Mucosa of descending colon (tissue), 3 donors: ENCODE measurements at places on chromosomes 5 and 9. TPM values are rescaled to one million over a fixed set of nuclear protein-coding genes. Genes with fewer than 3 reads are reported as not detected.

Gene SLC6A18
- total RNA-seq, result not detected

Gene IL4
- not detected for total RNA-seq

Gene ZNF462
- total RNA-seq, result 54.7 TPM

Gene ADAMTS6
- total RNA-seq, result 3.6 TPM

Gene SOWAHA
- total RNA-seq, result 24.3 TPM

Gene CTNND2
- total RNA-seq, result 0.81 TPM

Gene ANKRA2
- total RNA-seq, result 23.8 TPM

Gene SPINK7
- not detected for total RNA-seq

Gene LHX3
- not detected for total RNA-seq

Gene F12
- total RNA-seq, result 7.0 TPM

- no peak for DNase-seq
Measured at GRCh38 chr5:79850316-79850822, 140.7 kb downstream of the MTX3 start.

- DNase-seq, result no peak
Measured at GRCh38 chr9:73006986-73007385, 54.1 kb upstream of the ALDH1A1 start.

- peak; percentile 39 for DNase-seq
Measured at GRCh38 chr9:123686131-123686828, 243.6 kb downstream of the DENND1A start.

DNA sequence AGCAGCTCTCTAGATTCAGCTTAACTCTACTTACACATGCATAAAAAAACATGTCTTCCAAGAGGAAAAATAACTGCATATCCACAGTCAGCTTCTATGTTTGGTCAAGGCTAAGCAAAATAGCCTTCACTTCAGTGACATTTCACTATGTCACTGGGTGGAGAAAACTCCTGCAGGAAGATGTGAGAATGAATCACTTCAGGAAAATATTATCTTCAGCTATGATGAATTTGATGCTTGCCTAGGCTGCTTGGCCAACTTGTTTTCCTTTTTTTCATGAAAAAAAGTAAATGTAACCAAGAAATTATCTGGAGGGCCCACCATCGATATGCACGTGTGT lies 143.0 kb upstream of the ZNF608 start:
- DNase-seq, result no peak

GRCh38 chr9:120408680-120409258 lies 171.2 kb downstream of the CDK5RAP2 start:
- no peak for DNase-seq

DNA sequence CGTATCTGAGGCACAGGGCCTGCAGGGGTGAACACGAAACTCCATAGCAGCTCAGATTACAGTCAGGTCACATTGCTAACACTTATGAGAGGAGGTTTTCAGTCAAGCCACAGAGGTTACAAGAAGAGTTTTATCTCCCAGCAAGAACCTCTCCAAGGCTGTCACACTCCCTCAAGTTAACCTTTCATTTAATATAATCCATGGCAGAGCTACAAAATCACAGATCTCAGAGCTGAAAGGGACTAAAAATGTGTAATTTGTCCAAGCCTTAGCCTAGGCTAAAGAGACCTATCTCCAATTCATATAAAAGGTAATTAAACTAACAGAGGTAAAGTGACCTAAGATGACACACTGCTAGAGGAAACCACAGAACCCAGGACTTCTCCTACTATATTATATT lies 57.2 kb downstream of the MLANA start:
- DNase-seq, result no peak

GRCh38 chr5:22621084-22621483 lies 232.1 kb downstream of the CDH12 start:
- DNase-seq, result no peak

DNA sequence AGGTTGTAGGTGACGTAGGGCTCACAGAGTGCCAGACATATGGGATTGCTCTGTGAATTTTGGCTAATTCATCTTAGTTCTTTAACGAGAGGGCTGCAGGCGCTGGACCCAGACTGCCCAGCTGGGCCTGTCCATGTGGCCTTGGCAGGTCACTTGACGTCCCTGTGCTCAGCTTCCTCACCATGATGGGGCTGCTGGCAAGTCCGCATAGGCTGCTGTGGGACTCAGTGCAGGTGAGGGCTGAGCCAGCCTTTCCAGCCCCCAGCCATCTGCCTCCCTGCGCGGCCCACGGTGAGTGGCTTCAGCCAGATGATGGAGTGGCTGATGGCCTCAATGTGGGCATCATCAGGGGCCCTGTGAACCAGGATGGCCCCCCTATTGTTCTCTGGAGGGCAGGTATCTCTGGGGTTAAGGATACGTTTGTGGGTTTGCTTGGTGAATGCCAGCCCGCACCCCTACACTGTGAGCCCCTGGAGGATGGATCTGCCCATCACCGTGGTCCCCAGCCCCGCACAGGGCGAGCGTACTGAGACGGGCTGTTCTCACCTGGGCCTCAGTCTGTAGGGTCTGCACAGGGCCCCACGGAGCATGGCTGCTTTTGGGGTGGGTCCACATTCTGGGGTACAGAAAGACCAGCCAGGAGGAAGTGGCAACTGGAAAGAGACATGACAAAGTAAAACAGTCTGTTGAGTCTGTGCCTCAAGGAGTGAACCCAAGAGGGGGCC lies 3.7 kb downstream of the CARD19 start:
- DNase-seq, result peak; percentile 54

DNA sequence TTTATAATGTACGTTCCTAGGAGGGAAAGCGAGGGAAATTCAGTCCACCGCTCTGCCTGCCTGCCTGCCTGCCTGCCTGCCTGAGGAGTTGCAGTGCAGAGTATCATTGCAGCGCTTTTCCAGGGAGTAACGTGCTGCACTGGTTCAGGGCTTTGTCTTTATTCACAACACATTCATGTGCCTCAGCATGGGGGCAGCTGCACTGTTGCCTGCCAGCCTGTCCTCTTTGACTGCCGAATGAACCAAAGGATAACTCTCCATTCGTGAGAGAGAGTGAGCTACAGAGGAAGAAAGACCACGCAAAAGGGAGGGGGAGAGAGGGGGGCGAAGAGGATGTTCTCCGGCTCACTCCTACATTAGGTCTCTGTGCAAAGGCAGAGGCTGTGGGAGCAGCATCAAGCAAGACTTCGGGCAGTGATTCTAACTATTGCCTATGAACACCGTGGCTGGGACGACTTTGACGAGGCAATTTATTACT lies 791.2 kb downstream of the MAT2B start:
- DNase-seq, result no peak

DNA sequence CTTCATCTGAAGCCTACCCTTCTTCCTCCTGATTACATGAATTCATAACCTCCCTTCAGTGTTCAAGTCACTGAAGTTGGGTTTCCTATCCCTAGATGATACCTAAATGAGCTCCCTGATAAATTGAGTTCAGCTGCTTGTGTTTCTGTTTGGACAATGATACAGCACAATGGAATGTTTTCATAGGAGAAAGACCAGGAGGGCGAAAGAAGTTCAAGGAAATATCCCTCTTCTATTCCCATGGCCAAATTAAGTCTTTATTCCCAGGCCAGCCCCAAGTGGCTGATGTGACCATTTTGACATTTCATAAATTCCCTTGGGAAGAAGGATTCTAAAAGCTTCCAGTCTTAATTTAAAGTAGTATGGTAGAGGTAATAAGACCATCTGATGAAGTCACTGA lies 555.8 kb upstream of the CLINT1 start:
- DNase-seq, result no peak

- DNase-seq, result no peak
Measured at GRCh38 chr9:85212887-85213286, 528.9 kb downstream of the AGTPBP1 start.

DNA sequence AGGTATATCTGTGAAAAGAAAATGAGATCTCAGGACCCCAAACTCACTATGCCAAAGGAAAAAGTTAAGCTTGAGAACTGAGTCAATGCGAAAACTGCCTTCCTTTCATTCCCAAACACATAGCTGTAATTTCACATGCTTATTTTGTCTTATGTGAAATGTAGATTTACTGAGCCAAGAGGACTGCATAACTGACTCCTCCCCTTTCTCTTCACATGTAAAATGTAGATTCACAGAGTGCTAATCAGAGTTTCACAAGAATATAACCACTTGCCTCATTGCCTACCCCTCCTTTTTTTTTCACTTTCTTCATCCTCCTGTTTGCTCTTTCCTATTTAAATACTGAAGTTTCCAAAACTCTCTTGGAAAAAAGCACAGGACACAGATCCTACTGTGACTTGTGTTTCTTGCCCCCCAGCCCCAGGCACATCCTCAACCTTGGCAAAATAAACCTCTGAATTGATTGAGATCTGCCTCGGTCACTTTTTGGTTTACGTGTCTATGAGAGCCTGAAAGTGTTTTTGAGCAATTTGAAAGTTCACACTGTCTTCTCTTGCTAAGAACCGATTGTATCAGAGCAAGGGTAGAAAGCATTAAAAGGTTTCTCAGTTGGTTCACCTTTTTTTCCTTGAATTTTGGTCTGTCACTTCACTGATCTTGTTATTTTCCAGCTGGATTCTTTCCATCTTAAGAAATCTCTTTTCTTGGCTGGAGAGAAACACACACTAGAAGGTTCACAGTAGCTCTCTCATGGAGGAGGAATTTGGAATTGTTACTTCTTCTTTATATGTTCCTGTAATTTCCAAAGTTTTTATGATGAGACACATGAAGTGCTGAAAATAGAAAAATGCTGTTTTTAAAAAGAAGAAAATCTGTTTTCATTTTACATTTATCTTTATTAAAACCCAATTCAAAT lies 44.8 kb upstream of the SNAPC3 start:
- no peak for DNase-seq

DNA sequence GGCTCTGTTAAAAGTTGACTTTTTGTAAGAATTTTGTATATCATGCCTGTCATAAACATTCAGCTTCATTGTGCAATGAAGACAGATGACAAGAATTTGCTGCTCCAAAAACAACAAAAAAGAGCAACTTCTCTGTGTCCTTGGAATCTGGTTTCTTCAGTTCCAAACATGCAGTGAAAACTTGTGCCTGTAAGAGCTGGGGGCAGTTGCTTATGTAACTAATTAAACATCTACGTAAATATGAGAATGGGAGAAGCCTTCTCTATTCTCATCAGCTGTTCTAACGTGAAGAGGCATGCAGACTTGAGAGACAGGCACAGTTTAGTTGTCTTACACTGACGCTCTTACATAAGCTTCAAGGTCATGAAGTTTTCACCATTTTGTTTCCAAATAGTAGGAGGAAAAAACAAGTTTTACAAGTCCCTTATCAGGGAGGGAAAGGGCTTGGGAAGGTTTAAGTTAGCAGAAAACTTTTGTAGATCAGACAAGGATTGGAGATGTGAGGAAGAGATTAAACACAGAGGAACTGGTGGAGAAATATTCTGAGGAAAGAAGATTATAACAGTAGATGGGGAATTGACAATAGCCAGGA lies 170.4 kb downstream of the RFK start:
- DNase-seq, result no peak

GRCh38 chr9:27853529-27853928 lies 280.2 kb upstream of the C9orf72 start:
- DNase-seq, result no peak
